ENCODE measurements at places on chromosomes 12 and 14.

- no peak for DNase-seq
These were observed 111.4 kb downstream of the CRACR2A start for GRCh38 chr12:3641428-3642018.

- no peak for DNase-seq
These were observed 96.2 kb downstream of the CIT start for GRCh38 chr12:119780786-119781434.

DNA sequence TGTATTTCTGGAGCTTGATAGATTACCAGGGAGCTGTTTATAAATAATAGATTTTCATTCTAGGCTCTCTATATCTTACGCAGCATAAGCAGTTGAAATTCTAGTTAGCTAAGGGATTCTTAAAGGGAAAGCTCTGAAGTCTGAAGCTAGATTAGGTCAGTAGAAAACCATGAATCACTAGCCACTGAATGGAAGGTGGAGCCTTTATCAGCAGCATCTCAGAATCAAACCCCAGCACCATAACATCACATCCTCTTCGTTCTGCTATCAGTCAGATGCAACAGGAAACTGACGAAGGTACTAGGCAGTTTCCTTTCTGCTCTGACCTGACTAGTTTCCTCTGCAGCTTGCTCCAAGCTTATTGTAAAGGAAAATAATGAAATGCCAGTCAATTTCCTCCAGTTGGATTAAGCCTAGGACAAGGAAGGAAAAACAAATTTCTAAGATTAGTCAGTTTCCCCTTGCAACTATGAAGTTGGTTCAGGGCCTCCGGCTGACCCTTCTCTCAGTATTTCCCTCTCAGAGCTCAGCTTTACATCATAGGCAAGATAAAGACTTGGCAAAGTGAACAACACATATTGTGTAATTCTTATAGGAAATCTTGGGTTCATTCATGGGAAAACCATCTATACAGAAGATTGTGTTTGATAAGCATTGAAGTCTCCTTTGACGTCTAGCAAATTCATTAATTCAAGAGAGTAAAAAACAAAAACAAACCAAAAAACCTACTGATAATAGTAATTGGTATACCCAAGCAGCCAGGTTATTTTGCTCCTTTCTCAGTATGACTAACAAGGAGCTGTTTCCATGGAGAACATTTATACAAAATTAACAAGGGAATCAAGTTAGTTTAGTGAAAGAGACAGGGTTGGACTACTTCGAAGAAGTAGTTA, 43.4 kb upstream of the CFAP54 start:
- DNase-seq, result no peak

GRCh38 chr14:75831455-75831854, 150.3 kb downstream of the TGFB3 start:
- DNase-seq, result no peak

GRCh38 chr12:42763682-42764081, 174.1 kb upstream of the PRICKLE1 start:
- DNase-seq, result no peak

GRCh38 chr12:92416385-92416812, 270.8 kb upstream of the BTG1 start:
- no peak for DNase-seq

DNA sequence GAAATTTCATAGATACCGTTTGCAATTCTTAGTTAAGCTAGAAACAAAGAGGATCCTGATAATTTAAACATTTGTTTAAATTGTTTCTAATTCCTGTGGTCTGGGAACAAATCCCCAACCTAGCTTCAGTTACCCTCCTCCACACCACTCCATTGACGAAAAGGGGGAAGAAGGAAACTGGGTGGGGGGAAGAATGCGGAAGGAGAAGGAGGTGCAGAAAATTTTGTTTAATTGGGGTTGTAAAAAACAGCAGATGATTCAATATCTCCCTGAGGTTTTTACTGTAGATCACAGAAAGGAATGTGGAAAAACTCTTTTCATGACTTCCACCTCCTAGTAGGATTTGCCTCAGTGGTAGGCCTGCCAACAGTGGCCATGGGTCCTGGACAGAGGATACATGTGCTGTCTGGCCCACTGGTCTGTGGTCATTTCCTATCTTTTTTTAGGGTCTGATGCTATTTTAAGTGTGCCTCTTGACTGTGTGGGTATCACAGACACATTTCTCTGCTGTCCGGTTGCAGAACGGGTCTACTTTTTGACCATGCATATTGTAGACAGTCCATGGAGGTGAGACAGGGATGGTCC, 122.9 kb upstream of the PCED1B start:
- no peak for DNase-seq

DNA sequence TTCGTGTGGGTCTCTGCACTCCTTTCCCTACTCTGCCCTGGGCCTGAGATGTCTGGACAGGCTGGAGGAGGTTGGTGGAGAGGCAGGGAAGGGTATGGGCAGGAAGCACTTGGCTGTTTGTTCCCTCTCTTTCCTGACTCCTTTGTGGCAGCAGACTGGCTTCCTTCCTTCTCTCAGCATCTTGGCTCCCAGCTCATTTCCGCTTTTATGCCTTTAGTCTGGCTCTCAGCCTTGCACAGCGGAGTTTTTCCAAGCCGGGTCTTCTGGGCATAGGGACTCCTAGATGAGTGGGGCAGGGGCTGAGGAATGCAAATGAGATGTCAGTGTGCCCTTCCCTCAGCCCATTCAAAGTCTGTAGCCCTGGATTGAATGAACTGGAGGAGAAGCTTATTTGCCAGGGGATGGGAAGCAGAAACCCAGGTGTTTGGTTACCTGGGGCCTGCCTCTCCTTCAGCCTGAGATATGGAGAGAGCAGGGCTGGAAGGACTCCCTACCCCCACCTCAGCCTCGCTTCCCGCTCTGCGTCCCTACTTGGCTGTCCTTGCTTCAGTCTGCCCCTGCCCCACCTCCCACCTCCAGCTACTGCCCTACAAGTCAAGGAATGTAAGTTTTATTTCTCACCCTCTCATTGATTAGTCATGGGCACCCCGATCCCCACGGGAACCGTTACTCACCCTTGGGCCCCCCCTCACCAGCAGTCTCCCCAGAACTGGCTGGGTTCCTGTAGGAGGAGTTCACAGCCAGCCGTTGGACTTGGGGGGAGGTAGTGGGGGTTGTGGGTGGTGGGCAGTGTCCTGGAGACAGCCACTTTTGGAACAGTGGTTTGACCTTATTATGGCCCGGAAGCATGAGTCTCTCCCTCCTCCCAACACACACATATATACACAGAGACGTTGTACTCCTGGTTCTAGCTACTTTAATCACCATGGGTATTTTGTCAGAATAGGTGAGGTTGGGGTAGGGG, 9.3 kb upstream of the ITGA5 start:
- DNase-seq, result peak; percentile 90

GRCh38 chr14:63982629-63983028, 129.8 kb downstream of the SYNE2 start:
- DNase-seq, result no peak

DNA sequence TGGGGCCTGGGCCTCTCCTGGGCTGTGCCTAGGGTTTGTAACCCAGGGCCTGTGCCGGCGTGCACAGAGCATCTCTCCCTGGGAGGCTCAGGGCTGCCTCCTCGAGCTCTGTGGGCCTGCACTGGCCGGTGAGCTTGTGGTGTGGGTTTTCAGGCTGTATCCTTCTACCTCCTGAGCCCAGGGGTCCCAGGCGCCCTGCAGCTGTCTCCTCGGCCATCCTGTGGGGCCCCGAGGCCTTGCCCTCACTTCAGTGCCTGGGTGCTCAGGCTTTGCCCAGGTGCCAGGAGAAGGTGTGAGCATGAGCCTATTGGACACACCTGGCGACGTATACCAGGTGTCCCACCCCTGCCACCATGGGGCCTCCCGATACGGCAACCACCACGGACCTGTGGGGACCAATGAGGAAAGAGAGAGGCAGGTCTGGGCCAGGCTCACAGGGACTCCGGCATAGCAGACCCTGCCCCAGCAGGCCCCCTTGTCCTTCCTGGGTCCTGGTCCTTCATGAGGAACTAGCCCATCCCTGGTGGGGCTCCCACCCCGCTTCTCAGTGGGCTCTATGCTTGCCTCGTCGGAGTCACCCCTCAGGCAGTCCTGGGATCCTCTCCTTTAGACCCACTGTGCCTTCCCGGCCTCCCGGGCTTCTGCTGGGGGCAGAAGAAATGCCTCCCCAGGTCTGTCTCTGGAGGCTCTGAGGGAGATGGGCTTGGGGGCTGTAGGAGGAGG, 400.2 kb downstream of the TMEM121 start:
- no peak for DNase-seq

DNA sequence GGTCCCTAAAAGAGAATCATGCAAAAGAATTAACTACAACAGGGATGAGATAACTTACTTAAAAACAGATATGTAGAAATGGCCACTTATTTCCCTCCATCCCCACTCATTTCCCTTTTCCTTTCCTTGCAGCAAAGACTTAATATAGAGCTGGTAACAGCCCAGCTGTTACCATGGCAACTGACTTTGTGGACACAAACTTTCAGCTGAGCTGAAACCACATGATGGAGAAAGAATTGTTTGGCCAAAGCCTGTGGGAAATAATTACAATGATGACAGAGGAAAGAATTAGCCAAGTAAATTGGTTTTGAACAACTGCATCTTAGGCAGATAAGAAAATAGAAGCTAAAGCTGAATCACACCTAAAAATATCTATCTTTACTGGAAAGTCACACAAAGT, 364.9 kb downstream of the GALC start:
- no peak for DNase-seq

DNA sequence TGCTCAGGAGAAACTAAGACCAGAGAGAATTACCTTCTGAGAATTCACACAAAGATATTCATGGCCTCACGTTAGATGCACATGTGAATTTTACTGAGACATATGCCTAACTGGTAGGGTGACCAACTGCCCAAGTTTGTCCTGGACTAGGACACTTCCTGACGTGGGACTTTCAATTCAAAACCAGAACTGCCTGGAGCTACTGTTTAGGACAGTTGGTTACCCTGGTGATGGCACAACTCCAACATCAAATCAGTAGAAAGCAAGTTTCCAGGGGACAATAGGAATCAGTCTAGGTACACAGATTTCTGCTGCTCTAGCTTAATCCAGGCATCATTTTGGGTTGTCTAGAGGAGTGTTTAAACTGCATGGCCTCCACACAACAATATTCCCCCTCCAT, 178.7 kb downstream of the GXYLT1 start:
- no peak for DNase-seq

DNA sequence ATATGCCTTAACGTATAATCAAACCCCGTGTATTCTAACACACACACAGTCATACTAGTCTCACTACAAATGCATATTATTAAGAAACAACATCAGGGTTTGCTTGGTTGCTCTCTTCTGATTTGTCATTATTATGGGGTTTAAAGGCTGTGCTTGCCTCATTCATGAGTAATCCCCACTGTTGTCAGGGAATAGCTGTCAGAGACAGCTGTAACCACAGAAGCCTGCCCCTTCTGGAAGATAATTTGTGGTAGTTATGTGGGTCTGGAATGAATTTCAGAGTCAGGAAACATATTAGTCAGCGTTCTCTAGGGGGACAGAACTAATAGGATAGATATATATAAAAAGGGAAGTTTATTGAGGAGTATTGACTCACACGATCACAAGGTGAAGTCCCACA, 456.9 kb upstream of the TMEM132C start:
- DNase-seq, result no peak

DNA sequence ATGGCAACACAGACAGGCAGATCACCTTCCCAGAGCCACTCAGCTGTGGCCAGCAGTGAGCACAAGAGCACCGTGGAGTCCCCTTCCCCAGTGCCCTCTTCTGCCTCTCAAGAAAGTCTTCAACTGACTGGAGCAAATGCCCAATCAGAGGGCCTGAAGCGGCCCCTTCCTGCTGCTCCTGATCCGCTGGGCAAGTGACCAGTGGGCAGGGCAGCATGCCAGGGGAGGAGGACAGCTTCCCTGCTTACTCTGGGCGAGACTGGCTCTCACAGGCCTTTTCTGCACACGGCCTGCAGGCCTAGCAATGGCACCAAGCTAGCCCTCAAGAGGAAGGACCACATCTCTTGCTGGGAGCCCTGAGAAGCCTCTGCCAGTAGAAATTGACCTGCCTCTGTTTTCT, 890 bp downstream of the KRT71 start:
- no peak for DNase-seq

DNA sequence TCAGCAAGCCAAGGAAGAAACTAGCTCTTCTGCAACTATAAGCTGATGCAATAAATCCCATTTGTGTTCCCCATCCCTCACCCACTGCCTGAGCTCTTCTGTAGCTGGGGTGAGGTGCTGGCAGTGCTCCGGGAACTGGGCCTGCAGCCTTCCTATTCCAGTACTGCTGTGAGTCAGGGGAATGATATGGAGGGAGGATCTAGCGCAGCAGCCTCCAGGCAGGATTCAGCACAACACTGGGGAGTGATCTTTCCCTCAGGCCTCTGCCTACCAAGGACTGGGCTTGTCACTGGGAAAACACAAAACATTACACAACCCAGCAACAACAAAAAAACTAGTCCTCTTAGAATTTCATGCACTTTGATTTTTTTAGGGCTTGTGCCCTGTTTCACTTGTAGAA, 58.7 kb downstream of the ST8SIA1 start:
- DNase-seq, result no peak

DNA sequence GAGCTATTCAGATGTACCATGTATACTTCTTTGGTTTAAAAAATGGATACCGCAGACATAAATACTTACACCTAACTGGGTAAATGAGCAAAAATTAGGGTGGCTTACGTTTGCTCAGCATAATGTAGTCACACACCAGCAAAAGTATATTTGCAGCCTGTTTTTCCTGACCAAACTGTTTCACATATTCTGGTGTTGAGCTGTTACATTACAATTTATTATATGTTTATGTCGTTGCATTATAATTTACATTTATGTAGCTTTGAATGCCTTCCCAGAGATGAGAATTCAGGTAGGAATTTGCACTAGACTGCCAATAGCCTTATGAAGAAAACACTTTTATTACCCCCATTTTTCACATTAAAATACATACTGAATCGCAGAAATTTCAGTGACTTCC, 183.3 kb downstream of the PTPRO start:
- DNase-seq, result no peak

DNA sequence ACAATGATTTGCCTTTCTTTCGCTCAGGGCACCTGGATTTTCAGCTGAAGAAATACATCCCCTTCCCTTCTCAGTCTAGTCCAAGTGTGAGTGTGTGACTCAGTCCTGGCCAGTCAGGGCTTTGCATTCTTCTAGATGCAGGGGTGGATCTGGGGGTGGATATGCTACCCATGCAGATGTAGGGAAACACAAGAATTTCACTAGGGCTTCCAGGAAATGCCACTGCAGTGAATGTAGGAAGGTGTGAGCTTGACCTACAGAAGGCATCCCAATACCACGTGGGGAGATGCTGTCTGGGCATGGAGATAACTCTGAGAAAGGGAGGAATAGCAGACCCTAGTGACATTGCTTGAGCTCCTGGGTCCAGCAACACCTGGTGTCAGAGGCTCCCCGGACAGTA, 404.2 kb downstream of the GLT1D1 start:
- DNase-seq, result no peak

DNA sequence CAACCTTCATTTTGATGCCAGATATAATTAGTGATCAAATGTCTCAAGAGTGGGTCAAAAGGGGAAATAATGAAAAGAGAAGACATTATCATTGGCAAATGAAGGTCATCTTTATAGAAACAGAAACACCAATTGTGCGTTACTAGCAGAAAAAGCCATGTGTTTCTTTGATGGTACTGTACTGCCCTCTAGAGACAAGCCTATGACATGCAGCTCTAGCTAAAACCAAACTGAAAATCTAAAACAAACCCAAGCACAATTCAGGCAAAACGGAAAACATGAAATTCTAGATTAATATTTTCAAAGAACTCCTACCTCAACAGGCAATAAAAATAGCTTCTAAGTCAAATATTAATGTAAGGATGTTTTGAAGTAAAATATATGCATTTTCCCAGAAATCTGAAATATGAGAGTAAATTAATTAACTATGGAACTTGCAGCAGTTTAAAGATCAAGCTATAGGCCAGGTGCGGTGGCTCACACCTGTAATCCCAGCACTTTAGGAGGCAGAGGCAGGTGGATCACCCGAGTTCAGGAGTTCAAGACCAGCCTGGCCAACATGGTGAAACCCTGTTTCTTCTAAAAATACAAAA, 115.4 kb downstream of the KLHL28 start:
- DNase-seq, result no peak

Measured in bone marrow (tissue), 2 donors.